ENCODE measurements at places on chromosomes 16 and 17. TPM values are rescaled to one million over a fixed set of nuclear protein-coding genes. Genes with fewer than 3 reads are reported as not detected.

Gene EPN3
- total RNA-seq: 0.13 TPM

Gene SDR42E2
- total RNA-seq: not detected

Gene GDPD1
- 0.53 TPM for total RNA-seq

Gene UBALD2
- total RNA-seq: 3.4 TPM

Gene GPR139
- not detected for total RNA-seq

Gene SLC12A3
- not detected for total RNA-seq

Gene ARL16
- 42.8 TPM for total RNA-seq

Gene PRSS33
- not detected for total RNA-seq

Gene RPH3AL
- 0.75 TPM for total RNA-seq

Gene RNF213
- total RNA-seq: 125 TPM

Gene LHX1
- total RNA-seq: not detected

Gene HAPSTR1
- total RNA-seq: 77.7 TPM

Gene KRTAP2-1
- total RNA-seq: not detected

Gene HSD17B2
- total RNA-seq: 0.68 TPM

Gene FBXO39
- 0.37 TPM for total RNA-seq

Gene SLC13A2
- total RNA-seq: not detected

Gene C17orf50
- not detected for total RNA-seq

Gene WIPF2
- total RNA-seq: 5.3 TPM

Gene TP53TG3B
- total RNA-seq: not detected

Gene KRT27
- total RNA-seq: not detected

Gene TMEM114
- total RNA-seq: not detected

Gene PRAC2
- not detected for total RNA-seq

Gene KCNH4
- total RNA-seq: not detected

Gene TSPOAP1
- total RNA-seq: not detected

Gene FLYWCH2
- 56.6 TPM for total RNA-seq

Gene HBA1
- total RNA-seq: not detected

Gene CDC42EP4
- 44.5 TPM for total RNA-seq

Gene EPOP
- total RNA-seq: 0.26 TPM

Gene RBFOX1
- total RNA-seq: not detected

Gene TUBB3
- total RNA-seq: 427 TPM

Gene MMP25
- not detected for total RNA-seq

Gene KIFC3
- total RNA-seq: 52.8 TPM

Gene HBZ
- total RNA-seq: not detected

Gene COPZ2
- total RNA-seq: 147 TPM

Gene KRTAP16-1
- not detected for total RNA-seq
